CD14-positive monocyte (primary cell): ENCODE measurements at places on chromosomes 7 and 10.

GRCh38 chr10:14378387-14378960 lies 47.8 kb upstream of the FRMD4A start:
- DNase-seq: no peak

DNA sequence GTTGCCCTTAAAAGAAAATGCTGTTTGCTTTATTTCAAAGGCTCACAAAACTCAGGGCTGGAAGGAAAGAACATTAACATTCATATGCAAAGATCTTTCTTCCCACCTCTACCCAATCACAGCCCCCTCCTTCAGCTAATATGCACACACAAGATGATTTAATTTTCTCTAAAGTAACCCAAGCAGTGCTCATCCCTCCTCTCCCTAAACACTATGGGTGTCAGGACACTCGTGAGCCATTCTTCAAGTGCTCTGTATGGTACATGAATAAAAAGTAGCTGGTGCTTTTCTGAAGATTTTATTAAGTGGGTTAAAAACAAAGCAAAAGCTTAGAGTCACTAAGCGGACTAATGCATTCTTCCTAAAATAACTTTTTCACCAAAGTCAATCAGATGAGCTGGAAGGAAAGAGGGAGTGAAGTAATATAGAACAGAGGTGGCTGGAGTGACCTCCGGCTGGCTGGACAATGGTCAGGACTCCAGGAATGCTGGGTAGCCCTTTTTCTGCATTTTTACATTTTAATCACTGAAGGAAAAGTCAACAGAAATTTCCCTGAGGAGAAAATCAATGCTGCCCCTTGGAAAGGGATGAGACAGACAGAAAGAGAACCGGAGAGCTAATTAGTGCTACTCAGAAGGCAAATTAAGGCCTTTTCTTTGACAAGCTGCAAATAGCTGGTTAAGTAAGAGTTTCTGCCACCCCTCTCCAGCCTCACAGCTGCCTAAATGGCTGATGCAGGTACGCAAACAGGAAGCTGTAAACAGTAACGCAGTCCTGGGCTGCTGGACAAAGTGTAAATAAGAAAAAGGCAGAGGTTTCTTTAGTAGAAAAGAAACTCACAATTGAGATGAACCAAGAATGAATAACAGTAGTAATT lies 6.6 kb downstream of the DGKI start:
- no peak for DNase-seq

GRCh38 chr7:11452476-11452875 lies 379.5 kb downstream of the THSD7A start:
- DNase-seq: no peak

DNA sequence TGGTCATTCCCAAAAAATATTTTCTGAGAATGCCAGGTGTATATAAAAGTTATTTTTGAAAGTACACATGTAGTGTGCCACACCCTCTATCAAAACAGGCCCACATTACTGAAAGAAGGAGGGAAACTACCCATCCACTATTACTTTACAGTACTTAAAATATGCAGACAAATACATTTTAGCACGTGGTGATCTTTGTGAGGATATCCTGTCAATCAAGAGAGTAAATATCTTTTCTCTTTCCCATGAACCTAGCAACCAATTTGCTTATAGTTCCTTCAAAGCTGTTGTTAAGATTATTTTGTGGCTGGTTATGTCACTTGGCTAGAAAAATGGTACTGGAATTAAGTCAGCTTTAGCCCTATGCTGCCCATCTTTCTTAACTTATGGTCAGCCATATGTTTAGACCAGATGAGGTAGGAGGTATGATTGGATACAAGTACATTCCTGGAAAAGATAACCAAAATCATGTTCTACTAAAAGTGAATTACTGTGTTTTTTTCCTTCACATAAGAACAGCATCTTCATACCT lies 70.1 kb downstream of the AUTS2 start:
- DNase-seq: no peak

GRCh38 chr10:79438021-79438698 lies 7.3 kb downstream of the ZCCHC24 start:
- no peak for DNase-seq

- DNase-seq: no peak
Measured at GRCh38 chr10:69895759-69896158, 94.1 kb downstream of the COL13A1 start.

DNA sequence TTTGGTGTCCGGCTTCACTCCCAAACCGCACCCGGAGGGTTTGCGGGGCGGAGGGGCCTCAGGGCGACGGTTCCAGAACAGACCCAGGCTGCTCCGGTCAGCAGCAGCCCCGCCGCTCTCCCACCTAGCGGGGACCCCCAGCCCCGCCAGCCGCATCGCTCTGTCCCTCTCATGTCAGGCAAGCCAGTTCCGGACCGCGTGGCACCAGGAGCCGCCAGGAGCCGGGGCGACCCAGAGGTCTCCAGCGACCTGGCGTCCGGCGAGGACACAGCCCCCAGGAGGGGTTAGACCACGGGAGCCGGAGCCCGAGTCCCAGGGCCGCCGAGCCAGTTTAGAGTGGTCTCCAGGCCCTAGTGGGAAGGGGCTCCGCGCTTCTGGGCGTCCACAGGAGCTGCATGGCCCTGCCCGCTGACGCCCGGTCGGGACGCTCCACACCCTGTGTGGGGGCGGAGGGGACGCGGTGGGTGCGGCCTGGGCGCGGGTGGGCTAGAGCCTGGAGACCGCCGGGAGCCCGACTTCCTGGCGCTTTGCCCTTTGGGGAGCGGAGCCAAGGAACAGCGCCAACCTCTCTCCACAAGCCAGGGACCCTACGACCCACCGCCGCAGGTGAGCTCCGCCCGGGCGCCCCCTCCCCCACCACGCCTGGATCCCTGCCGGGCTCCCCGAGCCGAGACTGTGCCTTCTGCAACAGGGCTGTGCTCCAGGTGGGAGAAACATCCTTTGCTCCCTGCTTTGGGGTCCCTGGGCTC lies 43.4 kb downstream of the ZNF117 start:
- DNase-seq: no peak

GRCh38 chr7:125355899-125356298 lies 426.3 kb upstream of the POT1 start:
- DNase-seq: no peak

GRCh38 chr10:29554660-29555059 lies 80.1 kb downstream of the SVIL start:
- peak; percentile 27 for DNase-seq

- no peak for DNase-seq
Measured at GRCh38 chr10:4033341-4033896, 248.4 kb upstream of the KLF6 start.
